ENCODE measurements at places on chromosomes 3 and 15. TPM values are rescaled to one million over a fixed set of nuclear protein-coding genes. Genes with fewer than 3 reads are reported as not detected.

STRIT1 gene
- not detected for total RNA-seq

GPR87 gene
- total RNA-seq: not detected

TM4SF18 gene
- 12.4 TPM for total RNA-seq

CCRL2 gene
- total RNA-seq: 3.9 TPM

GRCh38 chr3:141103067-141103466, 51.9 kb downstream of the SPSB4 start:
- H3K36me3 ChIP-seq: no peaks in the 10 kb centered on the region
- H3K4me1 ChIP-seq: peaks cover 46% of the 10 kb centered on the region
- no peak overlapping the region for H3K27ac ChIP-seq
- no peak overlapping the region for H3K4me3 ChIP-seq

GRCh38 chr3:121473001-121473400, 72.8 kb downstream of the POLQ start:
- H3K36me3 ChIP-seq: no peaks in the 10 kb centered on the region
- H3K27me3 ChIP-seq: no peaks in the 10 kb centered on the region
- H3K4me3 ChIP-seq: no peak overlapping the region
- no peak overlapping the region for H3K27ac ChIP-seq
- H3K4me1 ChIP-seq: no peaks in the 10 kb centered on the region
- DNase-seq: no peak

GRCh38 chr15:68713874-68714273, 106.8 kb downstream of the ANP32A start:
- peaks cover 63% of the 10 kb centered on the region for H3K36me3 ChIP-seq
- H3K27ac ChIP-seq: no peak overlapping the region
- no peak overlapping the region for H3K4me3 ChIP-seq
- H3K27me3 ChIP-seq: no peaks in the 10 kb centered on the region

- no peak overlapping the region for H3K27ac ChIP-seq
- no peaks in the 10 kb centered on the region for H3K27me3 ChIP-seq
- peaks cover 14% of the 10 kb centered on the region for H3K4me1 ChIP-seq
- DNase-seq: no peak
Observed at GRCh38 chr15:69390575-69390974, 23.6 kb upstream of the KIF23 start.

DNA sequence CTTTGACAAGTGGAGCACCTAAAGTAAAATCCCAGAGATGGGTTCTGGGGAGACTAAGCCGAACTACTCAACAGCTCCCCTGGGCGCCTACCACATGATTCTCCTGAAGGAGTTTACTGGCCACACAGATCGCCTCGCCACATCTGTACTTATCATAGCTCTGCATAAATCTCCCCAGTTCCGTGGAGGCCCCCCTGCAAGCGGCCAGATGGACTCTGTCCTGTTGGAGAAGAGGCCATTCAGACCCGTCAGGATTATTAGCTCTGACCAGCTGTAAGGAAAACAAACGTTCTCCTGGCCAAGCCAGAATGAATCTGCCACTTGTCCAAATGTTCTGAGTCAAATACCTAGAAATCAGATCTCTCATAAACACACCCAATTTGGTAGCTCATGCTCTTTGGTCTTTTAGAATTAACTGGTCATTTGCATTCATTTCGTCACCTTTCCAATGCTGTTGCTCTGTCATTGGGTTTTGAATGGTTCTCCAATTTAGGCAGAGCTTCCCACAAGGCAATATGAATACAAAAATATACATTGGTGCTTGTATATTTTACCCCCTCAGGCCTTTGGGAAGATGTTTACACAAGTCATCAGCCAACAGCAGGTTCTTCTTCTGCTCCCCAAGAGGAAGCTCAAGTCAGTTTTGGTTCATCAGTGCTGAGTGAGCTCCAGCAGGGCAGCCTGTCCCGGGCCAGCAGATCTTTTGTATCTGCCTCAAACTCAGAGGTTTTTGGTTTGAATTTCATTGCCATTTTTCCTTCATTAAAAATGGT, 124.5 kb downstream of the THSD4 start:
- no peak overlapping the region for H3K27ac ChIP-seq

DNA sequence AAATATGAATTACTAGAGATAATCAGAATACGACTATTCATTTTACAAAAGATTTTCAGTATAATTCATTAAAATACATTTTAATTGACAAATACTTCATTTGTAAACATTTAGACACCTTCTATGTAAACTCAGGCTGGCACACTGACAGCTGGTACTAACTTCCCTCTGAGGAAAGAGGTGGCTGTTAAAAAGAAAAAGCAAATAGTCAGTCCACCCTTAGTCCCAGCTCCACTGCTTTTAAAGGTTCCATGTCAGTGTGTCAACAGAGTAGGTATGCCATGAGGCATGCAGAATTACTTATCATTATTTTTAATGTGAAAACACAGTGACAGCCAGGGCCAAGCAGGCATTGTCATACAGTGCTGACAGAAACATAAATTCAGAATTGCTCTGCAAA, 16.1 kb downstream of the TM6SF1 start:
- no peak overlapping the region for H3K27ac ChIP-seq
- H3K4me3 ChIP-seq: no peak overlapping the region
- no peaks in the 10 kb centered on the region for H3K36me3 ChIP-seq
- DNase-seq: no peak
- no peaks in the 10 kb centered on the region for H3K4me1 ChIP-seq

DNA sequence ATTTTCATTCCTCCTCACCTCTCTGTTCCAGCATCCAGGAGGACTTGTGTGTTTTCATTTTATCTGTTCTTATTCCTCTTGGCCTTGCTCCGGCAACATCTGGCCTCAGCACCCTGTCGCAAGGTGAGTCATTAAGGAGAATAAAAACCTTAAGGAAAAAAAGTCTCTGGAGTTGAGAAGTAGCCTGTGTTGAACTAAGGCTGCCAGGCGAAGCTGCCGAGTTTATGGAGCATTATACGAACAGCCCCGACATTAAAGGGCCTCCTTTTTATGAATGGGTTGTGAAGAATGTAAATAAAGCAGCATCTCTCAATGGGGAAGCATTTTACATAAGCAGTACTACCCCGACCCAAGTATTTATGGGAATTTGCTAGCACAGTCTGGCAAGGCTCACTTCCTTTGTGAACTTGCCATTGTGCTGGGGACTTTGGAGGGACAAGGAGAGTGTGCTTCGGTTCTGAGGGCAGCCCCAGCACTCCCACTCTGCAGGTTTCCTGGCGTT, 4.7 kb downstream of the BAHD1 start:
- peaks cover 23% of the 10 kb centered on the region for H3K4me1 ChIP-seq
- H3K27me3 ChIP-seq: no peaks in the 10 kb centered on the region
- H3K36me3 ChIP-seq: no peaks in the 10 kb centered on the region
- no peak for DNase-seq
- H3K4me3 ChIP-seq: no peak overlapping the region

- no peaks in the 10 kb centered on the region for H3K36me3 ChIP-seq
- no peaks in the 10 kb centered on the region for H3K27me3 ChIP-seq
- no peaks in the 10 kb centered on the region for H3K4me1 ChIP-seq
- no peak for DNase-seq
Observed at GRCh38 chr15:57827021-57827420, 120.5 kb downstream of the POLR2M start.

- no peak for DNase-seq
- H3K27me3 ChIP-seq: no peaks in the 10 kb centered on the region
- no peak overlapping the region for H3K4me3 ChIP-seq
- H3K36me3 ChIP-seq: peaks cover 3% of the 10 kb centered on the region
- no peaks in the 10 kb centered on the region for H3K4me1 ChIP-seq
- no peak overlapping the region for H3K27ac ChIP-seq
Observed at GRCh38 chr3:14962762-14963161, 15.4 kb downstream of the NR2C2 start.

DNA sequence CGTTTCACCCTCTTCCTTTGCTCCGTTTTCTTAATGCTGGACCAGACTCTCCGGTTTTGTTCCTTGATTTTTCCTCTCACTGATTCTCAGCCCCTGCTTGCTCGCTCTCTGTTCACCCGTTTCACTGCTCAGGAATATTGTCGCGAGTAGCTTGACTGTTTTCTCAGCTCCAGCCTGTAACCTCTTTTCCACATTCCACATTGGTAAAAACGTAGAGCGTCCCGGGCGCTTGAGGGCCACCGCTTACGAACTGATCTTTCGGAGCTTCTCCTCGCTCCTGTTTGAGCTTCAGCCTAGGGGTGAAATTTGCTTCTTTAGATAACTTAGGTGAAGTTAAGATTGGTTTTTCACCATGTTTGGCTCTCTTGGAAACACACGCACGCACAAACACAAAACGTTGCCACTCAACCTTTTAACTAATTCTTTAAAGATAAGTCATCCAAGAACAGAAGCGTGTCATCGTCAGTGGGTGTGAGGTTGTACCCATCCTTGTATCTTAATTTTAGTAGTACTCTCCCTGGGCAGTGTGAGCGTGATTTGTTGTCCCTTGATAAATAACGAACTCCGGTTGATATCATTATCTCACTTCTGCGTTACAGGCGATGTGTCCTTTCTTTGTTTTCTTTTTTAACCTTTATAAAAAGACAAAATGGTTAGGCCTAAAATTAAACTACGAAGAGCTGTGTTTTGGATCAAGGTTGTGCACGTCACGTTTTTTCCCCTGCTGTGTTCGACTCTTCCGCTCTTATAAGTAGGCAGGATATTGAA, 1.0 kb downstream of the PAK2 start:
- H3K27ac ChIP-seq: peak overlapping the region; percentile 96
- peaks cover 3% of the 10 kb centered on the region for H3K4me1 ChIP-seq
- peak; percentile 36 for DNase-seq
- peak overlapping the region; percentile 86 for H3K4me3 ChIP-seq
- H3K27me3 ChIP-seq: no peaks in the 10 kb centered on the region

- H3K4me3 ChIP-seq: no peak overlapping the region
- no peaks in the 10 kb centered on the region for H3K27me3 ChIP-seq
- DNase-seq: no peak
- peak overlapping the region; percentile 55 for H3K27ac ChIP-seq
- H3K36me3 ChIP-seq: no peaks in the 10 kb centered on the region
- no peaks in the 10 kb centered on the region for H3K4me1 ChIP-seq
Observed at GRCh38 chr3:71389911-71390573, 193.5 kb downstream of the FOXP1 start.

DNA sequence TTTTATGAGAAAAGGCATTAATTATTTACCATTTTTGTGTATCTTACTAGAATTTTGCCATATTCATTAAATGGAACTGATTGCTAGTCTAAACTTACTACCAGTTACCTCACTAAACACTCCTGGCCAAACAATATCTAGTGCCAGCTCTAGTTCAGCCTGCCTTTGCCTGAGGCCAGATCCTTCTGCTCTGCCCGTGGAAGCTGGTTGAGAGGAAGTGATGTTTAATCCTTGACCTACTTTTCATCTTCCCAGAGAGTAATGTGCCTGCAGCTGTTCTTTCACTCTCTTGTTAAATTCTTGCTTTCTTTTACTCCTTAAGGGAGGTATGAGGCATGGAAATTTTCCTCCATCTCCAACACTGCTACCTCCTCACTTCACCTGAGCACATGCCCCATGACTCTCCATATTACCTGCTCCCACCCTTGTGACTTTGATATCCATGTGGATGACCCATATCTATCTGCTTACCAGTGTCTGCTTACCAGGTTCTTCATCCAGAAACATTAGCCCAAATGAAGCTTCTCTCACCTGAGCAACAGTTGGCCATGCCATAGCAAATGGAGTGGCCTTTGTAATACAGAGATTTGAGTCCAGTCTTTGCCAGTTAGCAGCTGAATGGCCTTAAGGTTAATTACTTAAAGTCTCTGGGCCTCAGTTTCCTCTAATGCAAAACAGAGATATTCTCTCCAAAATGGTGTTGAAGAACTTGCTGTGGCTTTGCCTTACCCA, 53.4 kb downstream of the UBE2E1 start:
- H3K36me3 ChIP-seq: no peaks in the 10 kb centered on the region
- peaks cover 7% of the 10 kb centered on the region for H3K4me1 ChIP-seq
- H3K27ac ChIP-seq: no peak overlapping the region
- no peaks in the 10 kb centered on the region for H3K27me3 ChIP-seq

DNA sequence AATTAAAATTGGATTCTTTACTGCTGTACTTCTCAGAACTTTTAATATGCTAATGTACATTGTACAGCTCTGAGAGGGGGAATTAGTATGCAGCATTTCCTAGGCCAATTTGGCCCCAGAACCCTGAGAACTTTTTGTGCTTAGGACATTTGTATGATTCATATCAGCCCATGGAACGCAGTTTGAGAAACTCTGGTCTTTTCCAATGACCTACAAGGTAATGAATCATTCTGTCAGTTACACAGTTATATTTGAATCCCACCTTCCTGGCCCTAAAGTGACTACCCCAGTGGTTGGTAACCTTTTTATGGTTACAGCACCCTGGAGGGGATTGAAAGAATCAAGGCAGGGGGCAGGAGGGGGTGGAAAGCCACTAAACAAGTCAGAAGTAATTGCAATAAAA, 25.6 kb upstream of the KBTBD12 start:
- no peak overlapping the region for H3K4me3 ChIP-seq
- H3K27ac ChIP-seq: no peak overlapping the region
- no peak for DNase-seq
- H3K27me3 ChIP-seq: no peaks in the 10 kb centered on the region
- no peaks in the 10 kb centered on the region for H3K36me3 ChIP-seq

DNA sequence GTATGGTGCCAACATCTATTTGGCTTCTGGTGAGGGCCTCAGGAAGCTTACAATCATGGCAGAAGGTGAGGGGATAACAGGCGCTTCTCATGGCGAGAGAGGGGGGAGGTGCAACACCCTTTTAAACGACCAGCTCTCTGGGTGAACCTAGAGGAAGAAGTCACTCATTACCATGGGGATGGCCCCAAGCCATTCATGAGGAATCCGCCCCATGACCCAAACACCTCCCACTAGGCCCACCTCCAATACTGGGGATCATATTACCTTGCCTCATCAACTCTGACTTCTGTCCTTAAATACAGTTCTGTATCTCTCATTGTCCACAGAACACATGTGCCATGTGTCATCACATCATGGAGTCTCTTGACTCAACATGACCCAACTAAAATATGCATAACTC, 37.5 kb upstream of the CLRN1 start:
- H3K4me1 ChIP-seq: no peaks in the 10 kb centered on the region
- DNase-seq: no peak
- no peak overlapping the region for H3K4me3 ChIP-seq
- H3K36me3 ChIP-seq: no peaks in the 10 kb centered on the region
- no peak overlapping the region for H3K27ac ChIP-seq
- no peaks in the 10 kb centered on the region for H3K27me3 ChIP-seq

DNA sequence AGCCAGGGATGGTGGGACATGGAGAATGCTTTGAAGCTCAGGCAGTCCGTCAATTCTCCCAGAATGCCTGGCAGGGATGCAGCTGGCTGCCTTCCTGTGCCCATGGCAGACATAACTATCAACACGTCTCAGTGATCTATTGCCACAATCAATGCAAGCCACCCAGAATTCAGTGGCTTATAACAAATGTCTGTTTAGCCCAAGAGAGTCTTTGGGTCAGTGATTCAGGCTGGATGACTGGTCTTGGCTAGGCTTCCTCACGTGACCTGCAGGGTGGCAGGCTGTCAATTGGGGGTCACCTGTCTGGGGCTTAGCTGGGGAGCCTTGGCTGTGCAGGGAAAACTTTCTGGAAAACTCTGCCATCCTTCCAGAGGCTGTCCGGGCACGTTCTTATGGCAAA, 213.1 kb upstream of the LRRFIP2 start:
- no peak overlapping the region for H3K4me3 ChIP-seq
- no peak for DNase-seq
- H3K36me3 ChIP-seq: peaks cover 6% of the 10 kb centered on the region

- DNase-seq: no peak
- H3K36me3 ChIP-seq: no peaks in the 10 kb centered on the region
- H3K27me3 ChIP-seq: no peaks in the 10 kb centered on the region
- H3K4me1 ChIP-seq: no peaks in the 10 kb centered on the region
- no peak overlapping the region for H3K27ac ChIP-seq
- H3K4me3 ChIP-seq: no peak overlapping the region
Observed at GRCh38 chr3:174168538-174169254, 690.4 kb upstream of the NAALADL2 start.

Data from spinal cord (tissue), 10 donors.